Inflammatory macrophage treated with lipopolysaccharide for 1 hour (primary cell): ENCODE measurements at places on chromosomes 7 and 10.

GRCh38 chr10:108615576-108616320 lies 1307.6 kb downstream of the XPNPEP1 start:
- DNase-seq, result no peak

DNA sequence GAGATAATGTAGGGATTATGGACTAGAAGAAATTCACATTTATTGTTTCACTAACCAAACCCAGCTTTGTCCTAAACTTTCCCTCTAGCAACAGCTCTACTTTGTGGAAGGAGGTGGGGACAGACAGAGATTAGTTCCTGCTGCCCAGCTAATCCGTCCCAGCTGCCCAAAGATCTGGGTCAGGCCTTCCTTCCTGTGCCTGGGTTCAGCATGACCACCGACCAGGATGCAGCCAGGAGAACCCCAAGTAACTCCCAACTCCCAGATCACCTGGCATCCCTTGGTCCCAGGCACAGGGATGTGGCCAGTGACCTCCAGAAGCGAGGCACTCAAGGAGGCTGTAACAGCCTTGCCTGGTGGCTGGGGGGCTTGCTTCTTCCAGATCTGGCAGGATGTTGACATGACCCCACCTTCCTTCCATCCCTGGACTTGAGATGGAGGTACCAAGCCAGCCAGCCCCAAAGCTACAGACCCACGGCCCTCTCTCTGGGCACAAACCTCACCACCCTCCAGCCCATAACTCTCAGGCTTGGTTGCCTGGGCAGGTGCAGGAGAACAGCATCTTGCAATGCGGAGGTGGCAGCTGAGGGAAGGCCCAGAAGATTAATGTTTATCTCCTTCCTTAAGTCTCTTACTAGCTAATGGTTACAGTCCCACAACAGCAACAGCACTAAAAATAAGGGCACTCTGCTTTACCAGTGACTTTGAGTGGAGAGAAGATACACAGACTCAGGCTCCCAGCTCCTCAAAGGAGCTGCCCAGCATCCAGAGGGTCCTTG lies 11.1 kb downstream of the CAMK2G start:
- DNase-seq, result no peak

- no peak for DNase-seq
Observed at GRCh38 chr10:29392376-29393021, 103.6 kb downstream of the LYZL1 start.

DNA sequence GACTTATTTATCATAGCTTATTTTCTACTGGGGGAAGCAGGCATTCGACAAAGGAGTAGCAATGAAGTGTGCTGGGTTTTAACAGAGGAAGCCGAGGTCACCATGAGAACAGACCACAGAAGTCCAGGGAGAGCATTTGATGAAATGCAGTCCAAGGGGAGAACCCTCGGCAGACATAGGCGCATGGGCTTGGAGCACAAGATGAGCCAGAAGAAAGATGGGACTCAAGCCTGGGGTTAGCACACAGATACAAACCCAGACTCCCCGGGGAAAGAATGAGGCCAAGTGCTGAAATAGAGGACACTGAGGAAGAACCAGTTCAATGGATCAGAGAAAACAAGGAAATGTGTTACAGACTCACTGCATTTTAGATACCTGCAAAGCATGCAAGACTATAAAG lies 209.5 kb downstream of the FAM107B start:
- no peak for DNase-seq

DNA sequence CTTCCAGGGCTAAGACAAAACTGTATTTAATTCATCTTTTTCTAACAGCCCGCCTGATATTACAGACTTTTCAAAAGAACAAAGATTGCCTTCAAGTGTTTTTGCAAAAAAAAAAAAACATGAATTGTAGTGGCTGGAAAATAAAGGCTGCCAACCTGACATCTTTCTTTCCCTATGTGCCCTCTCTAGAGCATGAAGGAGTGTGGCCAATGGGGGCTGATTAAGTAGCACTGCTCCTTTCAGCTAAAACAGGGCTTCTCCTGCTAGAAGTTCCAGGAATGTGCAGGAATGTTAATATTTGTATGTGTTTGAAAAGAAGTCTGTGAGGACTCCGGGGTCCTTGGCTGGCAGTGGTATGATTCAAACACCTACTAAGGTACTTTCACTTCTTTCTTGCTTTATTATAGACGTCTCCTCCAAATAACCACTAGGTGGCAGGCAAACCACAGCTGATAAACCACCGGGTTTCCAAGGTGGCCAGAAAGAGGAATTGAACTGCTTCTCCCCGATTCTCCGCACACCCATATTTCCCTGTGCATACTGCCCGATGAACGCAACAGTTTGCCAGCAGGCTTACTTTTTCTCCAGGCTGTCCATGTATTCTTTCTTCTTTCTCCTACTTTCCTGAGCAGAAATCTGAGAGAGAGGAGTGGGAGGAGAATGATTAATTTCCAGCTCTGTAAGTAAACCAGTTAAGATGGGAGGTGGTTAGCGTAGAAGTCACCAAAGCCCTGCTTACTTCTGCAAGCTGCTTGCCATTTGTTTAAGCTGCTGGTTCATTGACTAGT lies 56.8 kb upstream of the DGKI start:
- DNase-seq, result peak; percentile 67

GRCh38 chr7:116706668-116707126 lies 34.7 kb downstream of the MET start:
- DNase-seq, result no peak

GRCh38 chr10:22903694-22904093 lies 24.2 kb upstream of the ARMC3 start:
- no peak for DNase-seq

DNA sequence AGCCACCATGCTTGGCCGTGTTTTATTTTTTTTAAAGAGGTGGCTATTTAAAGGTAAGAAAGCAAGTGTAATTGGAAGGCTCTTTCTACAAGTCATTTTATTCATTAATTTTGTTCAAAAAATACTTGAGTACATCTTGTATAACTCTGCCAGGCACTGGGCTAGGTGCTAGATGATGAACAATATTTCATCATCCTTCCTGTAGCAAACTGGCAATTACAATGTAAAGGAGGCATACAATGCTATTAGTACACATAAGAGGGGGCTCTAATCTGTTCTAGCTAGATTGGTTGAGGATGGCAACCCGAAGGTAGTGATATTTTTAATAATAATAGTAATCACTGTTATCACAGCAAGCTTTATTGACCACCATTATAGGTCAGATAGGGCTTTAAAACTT lies 215.5 kb upstream of the KLF14 start:
- no peak for DNase-seq

DNA sequence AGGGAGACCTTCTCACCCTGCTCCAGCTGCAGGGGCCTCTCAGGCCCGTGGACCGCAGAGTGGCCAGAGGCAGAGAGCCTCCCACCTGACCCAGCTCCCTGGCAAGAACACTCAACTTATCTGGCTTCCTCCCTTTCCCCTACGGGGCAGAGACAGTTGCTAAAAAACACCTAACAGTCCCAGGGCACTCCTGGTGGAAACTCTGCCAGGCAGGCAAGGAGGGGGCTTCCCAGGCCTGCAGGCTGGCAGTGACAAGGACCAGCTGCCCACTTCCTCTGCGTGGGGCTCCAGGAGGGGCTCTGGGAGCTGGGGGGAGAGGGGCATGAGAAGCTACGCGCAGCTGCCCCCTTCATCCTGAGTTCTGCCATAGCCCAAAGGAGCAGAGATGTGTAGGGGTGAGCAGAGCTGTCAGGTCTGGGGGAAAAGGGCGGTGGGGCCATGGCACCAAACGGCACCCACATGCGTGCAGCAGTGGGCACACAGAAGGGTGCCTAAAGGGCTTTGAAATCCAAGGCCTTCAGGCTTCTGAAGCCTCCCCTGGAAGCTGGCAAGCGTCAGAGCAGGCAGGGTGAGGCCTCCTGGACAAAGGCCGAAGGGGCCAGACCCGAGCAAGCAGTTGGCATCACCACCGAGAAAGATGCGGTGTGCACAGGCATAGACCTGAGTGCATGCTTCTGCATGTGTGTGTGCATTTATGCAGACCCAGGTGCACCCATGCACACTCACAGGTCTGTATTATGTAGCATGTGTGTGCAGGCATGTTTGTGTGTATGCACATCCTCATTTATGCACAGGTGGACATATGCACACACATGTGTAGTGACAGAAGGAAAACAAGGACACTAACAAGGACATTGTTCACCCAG lies 14.4 kb downstream of the SPOCK2 start:
- DNase-seq, result no peak

DNA sequence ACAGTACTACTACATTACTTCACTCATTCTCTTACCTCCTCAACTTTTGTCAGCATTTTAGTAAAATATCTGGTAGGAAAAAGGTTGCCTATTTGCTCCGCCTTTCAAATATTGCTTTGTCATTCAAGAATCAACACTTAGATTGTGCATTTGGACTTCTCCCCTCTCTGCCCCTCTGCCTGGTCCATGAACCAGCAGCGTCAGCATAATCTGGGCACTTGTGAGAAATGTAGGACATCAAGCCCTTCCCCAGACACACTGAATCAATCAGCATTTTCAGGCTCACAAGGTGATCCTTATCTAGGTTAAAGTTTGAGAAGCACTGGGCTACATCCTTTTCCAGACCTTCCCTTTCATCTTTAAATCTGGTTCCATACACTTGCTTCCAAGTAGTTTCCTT lies 16.3 kb downstream of the SLC13A1 start:
- DNase-seq, result no peak

DNA sequence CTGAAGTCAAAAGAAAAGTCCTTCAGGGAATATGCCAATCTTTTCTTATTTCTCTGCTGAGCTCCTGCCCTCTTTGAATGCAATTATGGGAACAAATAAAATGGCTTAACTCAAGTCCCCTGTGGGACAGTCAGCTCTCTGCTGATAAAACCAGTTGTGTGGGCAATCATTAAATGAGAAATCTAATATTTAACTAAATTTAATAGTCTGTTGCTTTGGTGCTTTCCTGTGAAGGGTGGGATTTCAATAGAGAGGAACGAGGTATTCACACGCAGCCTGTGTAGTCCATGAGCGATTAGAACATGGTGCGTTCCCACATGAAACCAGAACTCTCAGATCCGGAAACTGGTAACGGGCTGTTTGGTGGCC lies 138.4 kb downstream of the PAXIP1 start:
- no peak for DNase-seq

DNA sequence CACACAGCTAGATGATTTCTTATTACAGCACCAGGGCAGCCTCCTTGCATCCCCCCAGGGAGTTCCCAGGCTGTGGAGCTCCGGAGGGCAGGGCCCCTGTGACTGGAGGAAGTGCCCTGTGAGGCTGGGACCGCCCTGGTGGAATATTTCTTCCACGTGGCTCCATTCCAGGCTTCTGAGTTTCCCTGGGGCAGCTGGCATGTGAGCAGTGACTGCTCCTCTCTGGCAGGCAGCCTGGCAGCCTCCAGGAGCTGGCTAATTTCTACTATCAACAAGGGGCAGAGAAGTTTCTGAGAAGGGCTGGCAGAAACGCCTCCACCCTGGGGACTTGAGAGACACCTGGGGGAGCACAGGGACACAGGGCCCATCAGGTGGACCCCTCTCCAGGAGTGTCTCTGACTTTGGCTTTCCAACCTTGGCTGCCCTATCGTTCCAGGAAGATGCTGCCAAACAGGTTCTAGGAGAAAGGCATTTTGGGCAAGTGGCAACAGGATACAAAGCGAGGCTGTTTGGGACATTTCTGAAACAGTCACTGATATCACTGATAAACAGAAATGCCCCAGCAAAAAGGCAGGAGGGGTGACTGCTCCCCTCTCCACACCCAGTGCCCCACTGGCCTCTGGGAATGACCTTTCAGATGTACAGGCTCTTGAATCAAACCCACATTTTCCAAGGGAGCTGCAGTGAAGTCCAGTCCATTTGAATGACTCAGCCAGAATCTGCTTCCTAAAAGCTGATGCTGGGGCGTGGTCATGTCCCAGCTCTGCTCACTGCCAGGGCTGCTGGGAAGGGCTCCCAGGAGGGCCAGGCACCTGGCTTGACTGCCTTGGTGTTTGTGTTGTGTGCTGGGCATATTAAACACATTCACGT lies 16.1 kb downstream of the MYOF start:
- DNase-seq, result peak; percentile 95

DNA sequence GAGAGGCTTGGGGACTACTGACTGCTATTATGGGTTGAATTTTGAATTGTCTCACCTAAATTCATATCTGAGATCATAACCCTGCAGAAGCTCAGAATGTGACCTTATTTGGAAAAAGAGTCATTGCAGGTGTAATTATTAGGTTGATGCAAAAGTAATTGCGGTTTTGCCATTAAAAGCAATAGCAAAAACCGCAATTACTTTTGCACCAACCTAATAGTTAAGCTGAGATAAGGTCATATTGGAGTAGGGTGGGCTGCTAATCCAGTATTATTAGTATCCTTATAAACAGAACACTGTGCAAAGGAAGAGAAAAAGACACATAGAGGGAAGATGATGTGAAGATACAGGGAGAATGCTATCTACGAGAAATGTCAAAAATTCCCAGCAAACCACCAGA lies 82.3 kb downstream of the AOAH start:
- no peak for DNase-seq

DNA sequence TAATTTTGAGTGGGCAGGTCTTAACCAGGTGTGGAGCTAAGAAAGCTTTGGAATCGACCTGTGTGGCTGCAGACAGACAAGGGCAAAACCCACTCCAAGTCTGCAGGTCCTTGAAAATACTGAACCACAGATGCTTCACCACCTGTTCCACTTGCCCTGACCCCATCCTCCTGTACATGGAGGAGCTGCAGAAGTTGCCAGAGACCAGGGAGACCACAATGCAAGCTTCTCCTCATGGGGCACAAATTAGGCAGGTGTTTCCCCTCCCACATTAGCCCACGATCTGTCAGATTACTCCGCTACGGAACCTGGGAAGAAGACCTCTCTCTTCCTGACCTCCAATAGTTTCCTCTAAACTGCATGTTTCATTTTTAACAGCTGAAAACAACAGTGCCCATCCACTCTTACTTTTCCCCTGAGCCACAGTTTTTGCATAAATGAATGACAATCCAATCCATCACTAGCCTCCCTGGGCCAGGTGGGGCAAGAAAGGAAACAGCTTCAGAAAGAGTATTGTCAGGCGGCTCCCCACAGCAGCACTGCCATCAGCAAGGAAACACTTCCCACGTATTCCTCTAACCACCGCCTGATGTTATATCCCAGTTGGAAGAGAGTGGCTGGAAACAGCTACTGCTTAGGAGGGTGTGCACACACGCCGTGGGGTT lies 141.6 kb downstream of the PRKAG2 start:
- no peak for DNase-seq

GRCh38 chr10:31929261-31930022 lies 811 bp upstream of the ARHGAP12 start:
- DNase-seq, result peak; percentile 23

DNA sequence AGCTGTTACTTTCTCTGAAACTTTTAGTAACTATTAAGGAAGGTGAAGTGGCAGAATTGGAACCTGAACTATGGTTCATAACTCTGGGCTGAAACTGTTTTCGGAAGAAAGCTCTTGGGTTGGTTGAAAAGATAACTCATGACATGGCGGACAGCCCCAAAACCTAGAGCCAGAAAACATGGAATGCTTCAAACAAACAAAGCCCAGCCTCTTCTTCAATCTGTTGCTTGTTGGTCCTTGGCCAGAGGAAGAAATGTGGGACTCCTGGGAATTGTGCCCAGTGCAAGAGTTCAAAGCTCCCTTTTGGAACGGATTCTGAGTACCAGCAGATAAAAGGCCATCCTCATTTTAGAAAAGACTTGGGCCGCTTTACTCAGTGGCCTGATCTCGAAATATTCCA lies 52.9 kb upstream of the CACNB2 start:
- DNase-seq, result no peak
